ENCODE measurements at places on chromosomes 13 and 19.
A peak's percentile ranks its signal among the peaks of the same experiment; 100 is the strongest.

GRCh38 chr19:917323-918151 lies at the start of gene KISS1R:
TSS of gene KISS1R (plus strand) at chr19:917333. CDS start at chr19:917503, 170 bp downstream.
- DNase-seq, result no peak

- DNase-seq, result no peak
Observed at GRCh38 chr13:53921473-53921872, 892.9 kb downstream of the OLFM4 start.

- no peak for DNase-seq
Observed at GRCh38 chr19:2992958-2993357, 15.6 kb downstream of the TLE6 start.

GRCh38 chr19:11736696-11737095 lies 2.0 kb downstream of the ZNF823 start:
- no peak for DNase-seq

GRCh38 chr13:78326633-78327032 lies 276.7 kb downstream of the POU4F1 start:
- DNase-seq, result no peak

DNA sequence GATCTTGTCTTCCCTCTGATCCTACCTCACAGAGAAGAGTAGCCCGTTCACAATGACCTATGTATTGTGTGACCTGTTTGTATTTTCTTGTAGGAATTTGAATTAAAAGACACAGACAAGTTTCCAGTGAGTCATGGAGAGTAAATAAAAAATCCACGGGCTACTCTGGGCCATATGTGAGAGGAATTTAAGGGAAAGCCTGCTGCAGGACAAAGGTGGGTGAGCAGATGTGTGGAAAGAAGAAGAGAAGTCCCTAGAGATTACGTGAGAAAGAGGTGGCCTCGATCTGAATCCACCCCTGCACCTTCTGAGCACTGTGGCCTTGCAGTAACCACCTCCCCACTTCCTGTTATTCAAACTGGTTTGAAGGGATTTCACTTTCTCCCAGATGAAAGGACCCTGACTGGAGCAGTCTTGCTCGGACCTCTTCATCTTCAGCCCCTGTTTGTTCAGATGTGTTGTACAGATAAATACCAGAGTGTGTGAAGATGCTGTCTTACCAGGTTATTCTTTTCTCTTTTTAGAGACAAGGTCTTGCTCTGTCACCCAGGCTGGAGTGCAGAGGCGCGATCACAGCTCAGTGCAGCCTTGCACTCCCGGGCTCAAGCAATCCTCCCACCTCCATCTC lies 205.4 kb downstream of the PDS5B start:
- no peak for DNase-seq

DNA sequence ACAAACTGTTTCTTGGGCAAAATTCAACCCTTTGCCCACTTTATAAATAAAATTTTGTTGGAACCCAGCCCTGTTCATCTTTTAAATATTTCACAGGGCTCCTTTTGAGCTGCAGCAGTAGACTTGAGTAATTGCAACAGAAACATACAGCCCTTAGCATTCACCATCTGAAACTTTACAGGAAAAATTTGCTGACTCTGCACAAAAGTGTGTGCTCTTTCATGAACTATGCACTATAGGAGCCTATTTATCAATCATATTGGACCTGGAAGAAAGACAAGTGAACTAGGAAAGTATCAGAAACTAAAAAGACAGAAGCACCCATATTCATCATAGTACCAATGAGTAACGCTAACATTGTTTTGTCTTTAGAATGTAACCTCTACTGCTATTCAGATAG lies 406.9 kb upstream of the SLC10A2 start:
- no peak for DNase-seq

- no peak for DNase-seq
Observed at GRCh38 chr13:85657942-85658341, 141.3 kb downstream of the SLITRK6 start.

- no peak for DNase-seq
Observed at GRCh38 chr13:72754111-72754510, 26.4 kb downstream of the BORA start.

DNA sequence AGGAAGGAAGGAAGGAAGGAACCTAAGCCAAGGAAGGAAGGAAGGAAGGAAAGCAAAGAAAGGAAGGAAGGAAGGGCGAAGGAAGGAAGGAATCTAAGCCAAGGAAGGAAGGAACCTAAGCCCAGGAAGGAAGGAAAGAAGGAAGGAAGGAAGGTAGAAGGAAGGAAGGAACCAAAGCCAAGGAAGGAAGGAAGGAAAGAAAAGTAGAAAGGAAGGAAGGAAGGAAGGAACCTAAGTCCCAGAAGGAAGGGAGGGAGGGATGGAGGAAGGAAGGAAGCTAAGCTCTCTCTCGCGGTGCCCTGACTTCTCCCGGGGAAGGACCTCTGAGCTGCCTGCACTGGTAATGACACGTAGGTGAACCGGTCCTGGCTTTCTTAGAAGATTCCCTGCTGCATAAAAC lies 1.3 kb upstream of the RUBCNL start:
- DNase-seq, result no peak

GRCh38 chr13:75961911-75962310 lies 325.8 kb downstream of the LMO7 start:
- no peak for DNase-seq

DNA sequence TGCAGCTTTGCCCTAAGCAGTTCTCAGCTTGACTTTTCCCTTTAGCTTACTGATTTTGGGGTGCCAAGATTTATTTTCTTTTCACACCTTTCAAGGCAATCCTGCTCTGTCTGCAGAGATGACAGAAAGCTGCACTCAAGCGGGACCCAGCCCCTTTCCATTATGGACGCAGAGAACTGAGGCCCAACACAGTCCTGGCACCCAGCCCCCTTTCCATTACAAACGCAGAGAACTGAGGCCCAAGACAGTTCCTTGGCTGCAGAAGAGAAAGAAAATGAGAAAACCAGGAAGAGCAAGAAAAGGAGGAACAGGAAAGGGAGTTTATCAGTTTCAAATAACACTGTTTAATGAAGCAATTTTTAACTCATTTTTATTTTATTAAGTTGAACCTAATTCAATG lies 36.8 kb upstream of the ATP11A start:
- DNase-seq, result no peak

GRCh38 chr13:41200126-41200525 lies 5.8 kb upstream of the KBTBD7 start:
- DNase-seq, result no peak

DNA sequence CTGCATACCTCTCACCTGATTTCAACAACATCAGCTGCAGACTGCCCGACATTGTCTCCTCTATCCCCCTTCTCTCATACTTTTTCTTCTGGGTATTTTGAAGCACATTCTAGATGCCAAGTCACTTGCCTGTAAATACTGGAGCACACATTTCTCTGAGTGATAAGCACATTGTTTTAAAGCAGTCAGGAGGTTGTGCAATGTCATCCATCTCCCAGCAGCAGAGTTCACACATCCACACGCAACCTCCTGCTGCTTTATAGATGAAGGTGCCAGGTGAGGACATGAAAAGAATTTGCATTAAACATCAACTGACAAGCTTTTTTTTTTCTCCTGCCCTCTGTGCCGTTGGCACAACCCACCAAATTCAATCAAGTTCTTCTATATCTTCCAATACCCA lies 5.5 kb downstream of the UPK1A start:
- DNase-seq, result no peak

GRCh38 chr13:64327505-64328194 lies 2902.5 kb downstream of the PCDH9 start:
- no peak for DNase-seq

- no peak for DNase-seq
Observed at GRCh38 chr19:29404015-29404414, 121.8 kb upstream of the VSTM2B start.

DNA sequence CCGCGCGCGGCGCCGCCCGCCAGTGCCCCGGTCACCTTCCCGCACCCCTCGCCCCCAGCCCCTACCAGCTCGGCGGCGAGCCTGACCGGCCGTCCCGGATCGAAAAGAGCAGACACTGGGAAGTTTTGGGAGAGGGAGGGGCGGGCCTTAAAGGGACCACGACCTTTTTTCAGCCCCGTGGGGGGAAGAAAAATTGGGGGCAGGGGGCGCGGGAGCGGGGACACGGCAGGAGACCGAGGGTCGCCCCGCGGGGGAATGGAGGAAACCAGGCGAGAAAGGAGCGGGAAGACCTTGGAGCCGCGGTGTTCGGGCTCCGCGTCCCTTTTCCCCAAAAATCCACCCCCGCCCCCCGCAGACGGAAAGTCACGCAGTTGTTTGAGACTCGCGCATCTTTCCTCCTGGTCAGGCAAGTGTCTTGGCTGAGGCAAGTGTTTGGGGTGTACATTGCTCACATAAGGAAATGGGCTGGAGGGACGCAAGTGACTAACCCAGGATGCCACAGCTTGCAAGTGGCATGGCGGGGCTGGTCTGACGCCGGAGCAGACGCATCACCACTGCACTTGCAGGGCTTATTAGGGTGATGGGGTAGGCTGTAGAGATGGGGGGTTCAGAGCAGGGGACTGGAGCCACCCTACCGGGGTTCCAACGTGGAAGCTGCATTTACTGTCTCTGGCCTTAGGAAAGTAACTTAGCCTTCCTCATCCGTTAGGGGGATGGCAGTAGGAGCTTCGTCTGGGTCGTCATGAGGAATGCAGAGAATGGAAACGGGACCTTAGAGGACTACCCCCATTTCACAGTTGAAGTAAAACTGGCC lies 2.7 kb upstream of the HNRNPL start:
- DNase-seq, result no peak

- peak; percentile 31 for DNase-seq
Observed at GRCh38 chr13:52599848-52600603, 42.2 kb upstream of the HNRNPA1L2 start.

DNA sequence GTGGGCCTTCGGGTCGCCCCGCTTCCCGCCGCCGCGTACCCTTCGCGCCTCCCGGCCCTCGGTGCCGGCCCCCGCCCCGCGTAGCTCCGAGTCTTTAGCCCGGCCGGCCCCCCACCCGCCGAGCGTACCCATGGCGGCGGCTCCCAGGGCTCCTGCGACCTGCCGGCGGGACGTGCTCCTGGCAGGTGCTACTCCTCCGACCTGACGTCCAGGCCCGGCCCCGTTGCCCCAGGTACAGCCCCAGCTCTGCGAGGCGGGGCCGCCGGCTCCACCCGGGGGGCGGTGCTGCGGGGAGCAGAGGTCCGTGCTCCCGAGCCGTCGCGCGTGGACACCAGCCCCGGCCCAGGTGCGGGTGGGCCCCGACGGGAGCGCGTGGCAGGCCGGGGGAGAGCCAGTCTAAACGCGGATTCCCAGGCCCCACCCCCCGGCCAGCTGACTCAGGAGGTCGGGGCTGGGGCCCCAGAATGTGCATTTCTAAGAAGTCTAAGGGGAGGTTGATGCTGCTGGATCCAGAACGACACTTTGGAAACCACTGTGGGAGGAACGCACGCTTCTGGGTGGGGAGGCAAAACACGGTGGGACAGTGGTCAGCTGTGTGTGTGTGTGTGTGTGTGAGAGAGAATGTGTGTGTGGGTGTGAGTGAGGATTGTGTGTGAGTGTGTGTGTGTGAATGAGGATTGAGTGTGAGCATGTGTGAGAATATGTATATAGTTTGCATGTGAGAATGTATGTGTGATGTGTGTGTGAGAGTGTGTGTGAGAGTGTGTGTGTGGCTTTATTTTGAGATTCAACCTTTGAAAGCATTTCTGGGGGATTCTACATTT lies at the start of gene SLC15A1:
Gene SLC15A1, minus strand, starts transcription at position 206 of the 824 bp plus-strand sequence. Its CDS starts 74 bp downstream, at position 132.
- DNase-seq, result no peak

DNA sequence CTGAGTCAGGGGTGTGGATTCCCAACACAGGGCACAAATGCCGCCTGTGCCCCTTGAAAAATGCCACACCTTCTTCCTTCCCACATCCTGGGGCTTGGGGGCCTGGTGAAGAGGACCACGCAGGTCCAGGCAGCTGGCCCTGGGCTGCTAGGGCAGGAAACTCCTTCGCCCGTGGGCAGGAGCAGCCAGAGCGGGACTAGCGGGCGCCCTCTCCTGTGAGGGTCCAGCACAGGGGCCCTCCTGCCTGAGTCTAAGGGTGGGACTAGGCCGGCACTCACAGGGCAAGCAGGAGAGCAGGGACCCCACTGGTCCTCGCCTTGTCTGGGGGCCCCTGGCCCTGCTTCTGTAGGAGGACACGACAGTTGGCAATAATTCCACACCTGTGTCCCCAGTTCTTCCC lies 7.5 kb upstream of the CEBPA start:
- DNase-seq, result no peak

- DNase-seq, result no peak
Observed at GRCh38 chr19:38870612-38871011, 7.5 kb downstream of the RINL start.

- DNase-seq, result no peak
Observed at GRCh38 chr13:46113596-46113995, 8.8 kb upstream of the CPB2 start.

- DNase-seq, result no peak
Observed at GRCh38 chr19:30674656-30675055, 302.5 kb downstream of the ZNF536 start.

DNA sequence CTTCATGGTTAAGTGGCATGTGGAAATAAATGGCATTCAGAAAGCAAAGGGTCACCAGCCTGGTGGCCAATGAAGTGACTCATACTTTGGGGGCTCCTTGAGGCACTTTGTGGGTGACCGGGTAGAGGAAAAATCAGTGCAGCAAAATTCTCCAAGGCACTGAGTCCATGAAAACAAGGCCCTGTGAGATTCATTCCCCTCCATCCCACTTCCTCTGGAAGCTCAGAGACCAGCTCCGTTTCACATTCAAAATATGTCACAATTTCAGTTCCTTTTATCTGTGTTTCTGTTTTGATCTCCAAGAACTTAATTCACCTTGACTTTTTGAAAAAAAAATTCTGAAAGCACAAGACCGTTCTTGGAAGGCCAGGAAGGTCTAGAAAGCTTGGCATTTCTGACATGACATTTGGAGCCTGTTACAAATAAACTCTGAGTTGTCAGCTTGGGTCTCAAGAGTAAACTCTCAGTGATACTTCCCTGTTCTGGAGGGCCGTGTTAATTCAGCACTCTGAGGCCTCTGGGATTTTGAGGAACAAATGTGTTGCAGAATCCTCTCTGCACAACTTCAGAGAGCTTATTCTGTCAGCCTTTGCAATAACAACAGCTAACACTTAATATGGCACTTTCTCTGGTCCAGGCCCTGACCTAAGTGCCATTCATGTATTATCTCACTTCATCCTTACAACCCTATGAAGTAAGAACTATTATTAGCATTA lies 6.8 kb downstream of the CYSLTR2 start:
- DNase-seq, result no peak

- DNase-seq, result no peak
Observed at GRCh38 chr13:40769970-40770369, 1.0 kb downstream of the MRPS31 start.

- no peak for DNase-seq
Observed at GRCh38 chr13:64087624-64088023, 2672.0 kb upstream of the PCDH20 start.

DNA sequence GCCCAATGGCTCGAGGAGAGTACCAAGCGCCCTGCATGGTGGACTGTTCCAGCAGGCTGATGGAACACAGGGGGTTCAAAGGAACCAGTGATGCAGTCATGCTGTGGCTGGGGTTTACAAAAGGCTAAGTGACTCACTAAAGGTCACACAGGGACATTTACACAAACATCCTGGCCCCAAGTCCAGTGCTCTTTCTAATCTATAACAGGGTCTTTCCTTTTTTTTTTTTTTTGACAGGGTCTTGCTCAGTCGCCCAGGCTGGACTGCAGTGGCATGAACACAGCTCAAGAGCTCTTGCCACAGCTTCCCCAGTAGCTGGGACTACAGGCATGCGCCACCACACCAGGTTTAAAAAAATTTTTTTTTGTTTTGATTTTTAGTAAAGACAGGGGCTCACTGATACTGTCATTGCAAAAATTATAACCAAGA lies 2.8 kb upstream of the SLC25A15 start:
- DNase-seq, result no peak

GRCh38 chr13:111401151-111401550 lies 80.7 kb downstream of the TEX29 start:
- DNase-seq, result no peak

- DNase-seq, result no peak
Observed at GRCh38 chr13:95035311-95036109, 265.7 kb downstream of the ABCC4 start.

Measured in right renal cortex interstitium (tissue), 3 donors.